ENCODE measurements at places on chromosomes 7 and 10.

DNA sequence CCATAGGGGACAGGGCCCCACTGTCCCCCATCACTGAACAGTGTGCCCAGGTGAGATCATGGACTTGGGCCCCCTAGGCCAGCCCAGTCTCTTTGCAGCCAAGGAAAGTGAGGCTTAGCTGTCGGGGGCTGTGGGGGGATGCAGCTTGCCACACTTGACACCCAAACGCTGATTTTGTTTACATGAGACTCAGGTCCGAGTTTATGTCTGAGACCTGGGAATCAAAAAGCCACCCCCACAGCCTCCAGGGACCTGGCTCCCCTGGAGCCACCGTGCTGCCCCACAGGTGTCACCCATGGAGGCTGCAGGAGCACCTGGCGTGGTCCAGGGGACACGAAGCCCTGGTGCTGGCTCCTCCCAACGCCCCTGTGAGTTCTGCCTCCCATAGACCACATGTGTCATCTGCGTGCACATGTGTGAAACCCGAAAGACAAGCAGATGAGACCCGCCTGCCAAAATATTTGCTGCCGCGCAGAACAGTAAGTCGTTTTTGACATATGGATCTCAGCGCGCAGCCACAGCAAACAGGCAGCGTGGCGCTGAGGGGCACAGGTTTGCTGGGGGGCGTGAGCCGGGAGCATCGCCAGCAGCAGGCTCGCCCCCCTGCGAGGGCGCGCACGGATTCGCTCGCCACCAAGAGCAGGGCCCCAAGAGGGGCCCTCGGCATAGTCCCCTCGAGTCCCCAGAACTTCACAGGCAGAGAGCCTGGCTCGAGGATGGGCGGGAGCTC lies 112.3 kb downstream of the LHPP start:
- no peak for DNase-seq

GRCh38 chr10:127805950-127806349 lies 69.0 kb downstream of the FOXI2 start:
- DNase-seq, result no peak

GRCh38 chr10:76451911-76452310 lies 1020.5 kb downstream of the LRMDA start:
- DNase-seq, result no peak

DNA sequence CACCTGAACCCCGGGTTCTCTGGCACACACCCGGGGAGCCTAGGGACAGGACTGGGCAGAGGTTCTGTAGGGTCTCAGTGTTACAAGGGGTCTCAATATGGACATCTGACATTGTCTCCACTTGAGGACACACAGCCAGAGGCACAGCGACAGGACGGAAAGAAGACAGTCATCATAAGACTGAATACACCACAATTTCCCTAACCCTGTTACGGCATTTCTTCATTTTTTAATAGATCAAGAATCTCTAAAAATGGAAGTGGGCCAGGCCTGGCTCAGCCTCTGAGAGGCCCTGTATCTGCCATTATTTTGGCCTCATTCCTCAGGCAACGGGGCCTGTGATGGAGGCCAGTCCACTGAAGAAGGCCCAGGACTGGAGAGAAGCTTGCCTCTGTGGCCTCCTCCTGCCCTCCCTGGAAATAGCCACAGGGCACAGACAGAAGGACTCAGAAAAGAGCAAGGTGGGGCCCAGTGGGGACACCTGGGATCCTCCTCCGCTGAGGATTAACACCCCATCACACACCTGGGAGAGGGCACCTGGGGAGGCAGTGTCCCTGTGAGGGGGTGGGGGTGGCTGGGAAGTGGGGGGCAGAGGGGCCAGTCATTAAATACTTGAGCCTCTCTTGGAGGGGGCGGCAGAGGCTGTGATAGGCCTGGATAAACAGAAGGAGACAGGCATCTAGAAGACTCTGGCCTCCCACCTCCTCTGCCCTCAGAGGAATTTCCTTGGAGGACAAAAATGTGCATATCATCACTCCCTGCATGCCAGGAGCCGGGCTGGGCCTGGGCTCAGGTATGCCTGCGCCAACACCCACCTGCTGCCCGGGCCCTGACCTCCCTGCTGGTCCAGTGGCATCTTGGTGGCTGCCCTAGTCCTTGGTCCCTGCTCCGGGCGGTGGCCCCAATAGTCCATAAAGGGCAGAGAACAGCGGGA lies 8.0 kb downstream of the SPOCK2 start:
- DNase-seq, result no peak

DNA sequence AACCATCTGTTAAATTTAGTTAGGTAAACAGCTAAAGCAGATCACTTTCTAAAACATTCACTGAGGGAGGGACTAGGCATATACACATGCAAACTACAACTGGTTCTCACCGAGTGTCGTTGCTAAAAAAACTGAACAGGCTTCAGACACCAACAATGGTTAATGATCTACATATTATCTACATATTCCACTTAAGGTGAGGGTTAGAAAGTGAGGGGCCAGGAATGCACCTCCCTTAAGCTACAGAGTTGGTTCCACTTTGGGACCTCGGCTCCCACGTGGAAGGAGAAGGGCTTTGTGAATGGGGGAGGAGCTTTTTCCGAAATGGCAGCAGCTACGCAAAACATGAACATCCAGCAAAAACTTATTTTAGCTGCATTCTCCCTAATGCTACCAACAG lies 5.8 kb downstream of the CTBP2 start:
- no peak for DNase-seq

GRCh38 chr10:70693619-70694335 lies 21.5 kb downstream of the ADAMTS14 start:
- no peak for DNase-seq

Data from colonic mucosa (tissue), 4 donors.